ENCODE measurements at places on chromosomes 4 and X. TPM values are rescaled to one million over a fixed set of nuclear protein-coding genes. Genes with fewer than 3 reads are reported as not detected.

The SYNPO2 gene
- not detected for total RNA-seq

The PCSK1N gene
- total RNA-seq: 1.7 TPM

The UGT8 gene
- not detected for total RNA-seq

The TMPRSS11A gene
- not detected for total RNA-seq

DNA sequence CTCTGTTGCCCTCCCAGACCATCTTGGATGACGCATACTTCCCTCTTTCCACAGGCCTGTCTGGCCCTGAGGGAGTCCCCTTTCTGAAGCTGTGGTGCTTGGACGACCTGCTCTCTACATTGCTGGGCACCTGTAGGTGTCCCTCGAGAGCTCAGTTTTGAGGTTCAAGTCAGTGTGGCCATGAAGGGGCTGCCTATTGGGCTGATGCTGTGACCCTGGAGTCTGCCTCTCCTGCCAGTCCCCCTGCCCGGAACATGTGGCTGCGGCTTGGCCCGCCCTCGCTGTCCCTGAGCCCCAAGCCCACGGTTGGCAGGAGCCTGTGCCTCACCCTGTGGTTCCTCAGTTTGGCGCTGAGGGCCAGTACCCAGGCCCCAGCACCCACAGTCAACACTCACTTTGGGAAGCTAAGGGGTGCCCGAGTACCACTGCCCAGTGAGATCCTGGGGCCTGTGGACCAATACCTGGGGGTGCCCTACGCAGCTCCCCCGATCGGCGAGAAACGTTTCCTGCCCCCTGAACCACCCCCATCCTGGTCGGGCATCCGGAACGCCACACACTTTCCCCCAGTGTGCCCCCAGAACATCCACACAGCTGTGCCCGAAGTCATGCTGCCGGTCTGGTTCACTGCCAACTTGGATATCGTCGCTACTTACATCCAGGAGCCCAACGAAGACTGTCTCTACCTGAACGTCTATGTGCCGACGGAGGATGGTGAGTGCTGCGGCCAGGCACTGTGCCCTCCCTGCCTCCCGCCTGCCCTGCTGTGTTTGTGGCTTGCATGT is 3.0 kb downstream of the NLGN3 start:
- DNase-seq: no peak
- no peaks in the 10 kb centered on the region for H3K27me3 ChIP-seq
- H3K4me3 ChIP-seq: no peak overlapping the region

GRCh38 chr4:77025643-77026321 is 50.0 kb downstream of the CCNI start:
- peaks cover 32% of the 10 kb centered on the region for H3K36me3 ChIP-seq
- H3K4me1 ChIP-seq: peaks cover 39% of the 10 kb centered on the region
- no peak overlapping the region for H3K27ac ChIP-seq
- DNase-seq: peak; percentile 31
- H3K4me3 ChIP-seq: no peak overlapping the region
- peaks cover 5% of the 10 kb centered on the region for H3K27me3 ChIP-seq

- no peak for DNase-seq
- H3K4me3 ChIP-seq: no peak overlapping the region
- no peaks in the 10 kb centered on the region for H3K27me3 ChIP-seq
- no peaks in the 10 kb centered on the region for H3K4me1 ChIP-seq
Measured at GRCh38 chr4:44160776-44161367, 287.7 kb downstream of the KCTD8 start.

DNA sequence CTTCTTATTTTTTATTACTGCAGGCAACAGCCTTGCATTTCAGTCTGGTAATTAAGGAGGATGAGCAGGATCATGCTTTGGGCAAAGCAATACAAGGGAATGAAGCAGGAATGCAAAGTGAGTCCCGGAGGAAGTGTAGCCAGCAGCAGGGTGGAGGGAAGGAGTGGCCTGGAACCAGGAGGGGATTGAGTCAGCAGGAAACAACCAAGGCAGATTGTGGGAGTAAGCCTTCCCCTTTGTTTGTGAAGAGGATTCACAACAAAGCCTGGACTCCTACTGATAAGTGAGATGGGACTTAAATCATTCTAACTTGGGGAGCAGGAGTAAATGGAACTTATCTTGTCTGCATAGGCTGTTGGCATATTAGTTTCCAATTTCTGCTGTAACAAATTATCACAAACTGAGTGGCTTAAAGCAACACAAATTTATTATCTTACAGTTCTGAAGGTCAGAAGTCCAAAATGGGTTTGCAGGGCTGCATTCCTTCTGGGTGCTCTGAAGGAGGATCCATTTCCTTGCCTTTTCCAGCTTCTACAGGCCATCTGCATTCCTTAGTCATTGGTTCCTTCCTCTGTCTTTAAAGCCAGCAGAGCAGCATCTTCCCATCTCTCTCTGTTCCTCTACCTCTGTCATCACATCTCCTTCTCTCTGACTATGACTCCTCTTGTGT is 93.2 kb upstream of the AP1S2 start:
- DNase-seq: no peak
- H3K27me3 ChIP-seq: peaks cover 2% of the 10 kb centered on the region
- no peak overlapping the region for H3K27ac ChIP-seq
- no peaks in the 10 kb centered on the region for H3K4me1 ChIP-seq
- H3K4me3 ChIP-seq: no peak overlapping the region

- H3K27me3 ChIP-seq: no peaks in the 10 kb centered on the region
- peaks cover 15% of the 10 kb centered on the region for H3K36me3 ChIP-seq
- H3K4me1 ChIP-seq: peaks cover 7% of the 10 kb centered on the region
Measured at GRCh38 chr4:99835942-99836341, 19.3 kb downstream of the DAPP1 start.

DNA sequence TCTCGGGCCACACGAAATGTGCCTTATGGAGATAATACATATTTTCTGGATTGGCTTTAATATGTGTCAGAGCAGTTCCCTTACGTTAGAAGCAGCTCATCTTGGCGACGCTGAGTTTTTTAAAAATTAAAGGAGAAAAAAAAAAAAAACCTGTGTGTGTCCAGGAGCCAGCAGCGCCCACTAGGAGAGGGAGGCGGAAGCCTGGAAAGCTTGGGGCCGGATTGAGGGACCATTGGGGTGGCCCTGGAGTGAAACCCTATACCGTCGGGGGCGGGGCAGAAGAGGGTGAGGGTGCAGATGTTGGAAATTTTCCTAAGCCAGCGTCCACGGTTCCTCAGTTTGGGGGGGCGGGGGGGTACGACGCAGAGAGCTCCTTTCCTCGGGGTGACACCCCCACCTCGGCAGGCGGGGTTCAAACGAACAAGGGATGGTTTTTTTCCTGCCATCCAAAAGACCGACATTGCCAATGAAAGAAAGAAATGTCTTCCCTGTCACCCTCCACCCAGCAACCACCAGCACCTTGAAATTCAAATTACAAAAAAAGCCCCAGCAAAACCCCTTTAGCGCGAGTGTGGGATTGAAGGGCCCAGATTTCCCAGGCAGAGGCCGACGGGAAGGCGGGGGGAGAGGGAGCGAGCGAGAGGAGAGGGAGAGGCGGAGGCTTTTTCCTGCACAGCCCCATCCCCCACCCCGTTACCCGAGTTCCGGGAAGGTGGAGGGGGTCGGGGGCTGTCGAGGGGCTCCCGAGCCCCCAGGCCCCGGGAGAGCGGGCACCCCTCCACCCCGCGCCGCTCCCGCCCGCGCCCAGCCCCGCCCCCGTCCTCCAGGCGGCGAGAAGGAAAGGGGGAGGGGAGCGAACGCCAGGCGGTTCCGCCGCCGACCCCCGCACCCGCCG is 859 bp downstream of the SMARCA1 start:
- no peak overlapping the region for H3K27ac ChIP-seq
- H3K4me1 ChIP-seq: peaks cover 3% of the 10 kb centered on the region
- peak; percentile 12 for DNase-seq
- peak overlapping the region; percentile 81 for H3K4me3 ChIP-seq

Measured in activated naive CD4-positive, alpha-beta T cell treated with anti-CD3 and anti-CD28 coated beads for 36 hours (primary cell).